Stimulated activated naive CD8-positive, alpha-beta T cell treated with anti-CD3 and anti-CD28 coated beads, Interleukin-15, amount 100 ng/mL, for 72 hours (primary cell): ENCODE measurements at places on chromosomes 2 and 18.
A peak's percentile ranks its signal among the peaks of the same experiment; 100 is the strongest.

- no peak for DNase-seq
Measured at GRCh38 chr2:40098786-40099470, 319.9 kb upstream of the THUMPD2 start.

- DNase-seq: no peak
Measured at GRCh38 chr18:13454363-13455150, 236.0 kb downstream of the LDLRAD4 start.

DNA sequence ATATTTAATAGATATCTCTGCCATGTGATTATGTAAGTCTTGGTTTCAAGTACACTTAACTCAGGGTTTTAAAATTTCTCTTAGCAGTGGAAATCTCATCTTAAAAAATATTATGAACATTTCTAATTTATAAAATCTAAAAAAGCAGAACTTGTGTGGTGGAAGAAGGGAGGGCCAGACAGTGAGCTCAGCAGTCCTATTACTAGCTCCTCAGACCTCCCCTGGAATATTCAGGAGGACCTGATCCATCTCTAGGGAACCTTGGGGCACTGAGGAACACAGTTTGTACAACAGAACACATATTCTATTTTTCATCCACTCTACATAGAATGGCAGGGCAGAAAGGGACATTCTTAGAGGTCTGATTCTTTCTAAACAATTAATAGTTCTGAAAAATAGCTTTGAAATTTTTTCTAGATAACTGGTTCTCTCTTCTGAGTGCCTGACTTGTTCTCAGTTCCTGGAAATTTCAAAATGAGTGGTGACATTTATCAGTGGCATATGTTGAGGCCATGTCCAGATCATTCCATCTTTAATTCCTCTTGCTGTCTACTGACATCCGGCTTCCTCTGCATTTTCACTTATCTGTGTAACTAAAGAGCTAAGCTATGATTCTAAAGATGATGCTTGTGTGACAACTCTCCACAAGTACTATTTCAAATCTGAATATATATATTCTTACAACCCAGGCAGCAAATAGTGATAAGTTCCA, 8.2 kb upstream of the MAP4K4 start:
- no peak for DNase-seq

DNA sequence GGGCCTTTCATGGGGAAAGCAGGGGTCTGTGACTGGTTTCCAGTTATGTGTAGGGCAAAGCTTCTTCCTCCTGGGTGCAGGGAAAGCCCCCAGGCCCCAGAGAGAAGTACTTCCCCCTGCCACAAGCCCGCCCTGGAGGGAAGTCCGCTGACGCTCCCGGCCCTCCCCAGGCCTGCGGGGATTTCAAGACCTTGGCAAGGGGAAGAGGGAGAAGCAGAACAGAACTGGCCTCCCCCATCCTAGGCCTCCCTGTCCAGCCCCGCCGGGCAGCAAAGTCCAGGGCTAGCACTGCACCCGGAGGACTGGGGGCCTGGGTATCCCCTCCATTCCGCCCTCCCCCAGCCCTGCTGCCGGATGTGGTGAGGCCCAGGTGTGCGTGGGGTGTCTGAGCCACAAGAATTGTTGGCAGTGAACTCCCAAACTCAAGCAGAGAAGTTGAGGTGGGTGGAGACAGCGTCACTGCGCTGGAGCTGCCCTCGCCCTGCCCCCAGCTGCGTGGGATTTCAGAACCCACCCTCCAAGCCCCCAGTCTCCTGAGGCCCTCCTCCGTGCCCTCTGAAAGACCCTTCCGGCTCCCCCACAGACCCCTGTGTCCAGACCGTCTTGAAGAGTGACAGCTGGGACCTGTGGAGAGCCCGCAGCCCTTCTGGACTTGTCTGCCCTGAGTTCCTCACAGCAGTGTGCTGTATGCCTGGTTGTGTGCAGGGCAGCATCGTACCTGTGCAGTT, 1.1 kb upstream of the DUSP2 start:
- DNase-seq: peak; percentile 96
